ENCODE measurements at places on chromosomes 2 and 18.

DNA sequence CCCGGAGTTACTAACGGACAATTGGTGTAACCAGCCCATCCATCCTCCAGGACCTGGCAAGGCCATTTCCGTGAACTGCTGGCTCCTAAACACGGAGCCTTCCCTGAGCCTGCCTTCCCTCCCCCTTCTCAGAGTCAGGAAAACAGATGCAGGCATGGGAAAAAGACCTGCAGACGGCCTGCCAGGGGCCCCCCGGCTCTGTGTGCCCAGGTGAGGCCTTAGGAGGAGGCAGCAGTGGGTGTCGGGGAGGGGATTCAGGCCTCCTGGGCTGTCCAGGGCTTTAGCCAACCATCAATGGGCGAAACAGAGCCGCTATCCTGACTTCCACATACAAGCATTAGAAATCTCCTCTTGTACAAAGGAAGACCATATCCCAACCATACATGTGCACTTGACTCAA is 68.3 kb upstream of the BOD1L2 start:
- no peak for DNase-seq

- no peak for DNase-seq
Observed at GRCh38 chr2:159573846-159574606, 42.3 kb downstream of the BAZ2B start.

DNA sequence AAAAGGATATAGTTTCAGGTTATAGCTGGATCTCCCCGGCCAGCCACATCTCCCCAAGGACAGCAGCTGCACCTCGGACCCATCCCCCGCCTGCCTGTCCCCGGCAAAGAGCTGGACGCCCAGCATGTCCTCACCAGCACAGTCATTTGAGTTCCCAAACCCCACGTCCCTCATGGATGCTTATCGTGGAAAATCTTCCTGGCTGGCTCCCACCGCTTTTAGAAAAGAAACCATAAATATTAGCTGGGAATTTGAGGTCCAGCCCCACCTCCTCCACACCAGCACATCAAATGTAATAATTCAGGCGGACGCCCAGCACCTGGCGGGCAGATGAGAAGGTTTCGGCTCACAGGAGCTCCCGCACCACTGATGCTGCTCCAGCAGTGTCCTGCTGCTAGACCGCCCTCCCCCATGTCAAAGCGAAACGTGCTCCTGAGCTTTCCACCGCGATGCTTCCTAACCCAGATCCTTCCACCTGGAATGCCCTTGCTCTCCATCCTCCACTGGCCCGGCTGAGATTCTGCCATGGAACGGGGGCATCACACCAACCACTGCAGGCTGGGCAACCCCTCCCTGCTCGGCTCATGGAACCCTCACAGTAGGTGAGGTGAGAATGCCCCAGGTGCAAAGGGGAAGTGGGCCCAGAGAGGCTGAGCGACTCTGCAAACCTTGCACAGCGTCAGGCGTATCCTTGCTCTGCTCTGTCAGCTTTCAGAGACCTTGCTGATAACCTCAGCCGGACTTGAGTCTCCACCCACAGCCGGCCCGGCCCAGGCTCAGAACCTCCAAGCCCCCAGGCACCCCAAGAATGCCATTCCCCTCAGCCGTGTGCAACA is 71.5 kb upstream of the GPC1 start:
- no peak for DNase-seq

DNA sequence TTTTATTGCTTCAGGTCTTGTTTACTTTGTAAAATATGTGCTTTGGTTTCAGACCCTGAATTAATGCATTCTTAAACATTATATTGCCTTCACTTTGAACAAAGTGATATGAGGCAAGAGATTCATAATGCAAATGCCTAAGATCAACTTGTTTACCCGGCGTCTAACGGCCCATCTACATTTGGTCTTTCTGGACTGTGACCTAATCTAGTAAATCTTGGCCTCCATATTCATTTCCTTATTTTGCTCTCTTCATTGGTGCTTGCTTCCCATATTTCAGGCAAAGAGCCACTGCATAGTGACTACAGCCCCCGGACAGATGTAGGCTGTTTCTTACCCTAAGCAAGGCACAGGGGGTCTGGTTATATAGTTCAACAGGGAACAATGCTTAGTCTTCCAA is 53.0 kb upstream of the SLC39A10 start:
- no peak for DNase-seq

DNA sequence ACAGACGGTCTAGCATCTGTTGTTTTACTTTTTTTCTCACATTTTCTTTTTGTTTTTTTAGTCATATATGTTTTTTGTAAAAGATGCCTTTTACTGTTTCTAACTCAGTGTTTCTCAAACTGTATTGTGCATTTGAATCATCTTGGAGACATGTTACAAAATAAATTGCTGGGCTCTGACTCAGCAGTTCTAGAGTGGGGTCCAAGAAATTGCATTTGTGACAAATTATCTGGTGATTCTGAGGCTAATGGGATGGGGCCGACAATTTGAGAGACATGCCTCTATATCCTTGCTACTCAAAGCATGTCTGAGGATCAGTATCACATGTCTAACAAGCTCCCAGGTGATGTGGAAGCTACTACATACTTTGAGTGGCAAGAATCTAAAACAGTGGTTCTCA is 478.8 kb downstream of the PLCL1 start:
- DNase-seq: no peak

All from stimulated activated CD4-positive, alpha-beta T cell treated with anti-CD3 and anti-CD28 coated beads, Interleukin-4, amount 100 ng/mL, for 48 hours (primary cell).